Effector CD4-positive, alpha-beta T cell (primary cell): ENCODE measurements at places on chromosomes 4 and X.

DNA sequence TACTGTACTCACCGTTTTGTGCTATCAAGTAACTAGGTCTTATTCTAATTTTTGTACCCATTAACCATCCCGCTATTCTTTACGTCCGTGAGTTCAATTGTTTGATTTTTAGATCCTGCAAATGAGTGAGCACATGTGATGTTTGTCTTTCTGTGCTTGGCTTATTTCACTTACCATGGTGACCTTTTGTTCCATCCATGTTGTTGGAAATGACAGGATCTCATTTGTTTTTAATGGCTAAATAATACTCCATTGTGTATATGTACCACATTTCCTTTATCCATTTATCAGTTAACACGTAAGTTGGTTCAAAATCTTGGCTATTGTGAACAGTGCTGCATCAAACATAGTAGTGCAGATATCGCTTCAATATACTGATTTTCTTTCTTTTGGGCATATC lies 48.3 kb downstream of the USP9X start:
- no peak for DNase-seq

DNA sequence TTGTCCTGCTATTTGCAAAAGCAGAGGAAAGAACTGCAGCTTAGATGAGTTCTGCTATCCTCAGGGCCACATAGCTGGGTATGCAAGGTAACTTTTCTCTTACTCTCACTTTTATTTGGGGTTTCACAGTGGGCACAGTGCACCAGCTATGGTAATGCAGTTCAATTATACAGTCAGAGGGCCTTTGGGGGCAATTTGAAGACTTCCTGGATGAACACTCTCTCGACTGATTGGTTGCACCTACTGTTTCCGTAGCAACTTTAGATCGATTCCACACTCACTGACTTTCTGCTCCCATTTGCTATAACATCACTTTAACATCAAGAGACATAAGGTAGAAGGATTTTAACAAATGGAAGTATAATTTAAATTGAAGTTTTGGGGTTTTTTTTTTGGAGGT lies 128.6 kb downstream of the SLC39A8 start:
- no peak for DNase-seq

GRCh38 chr4:139908636-139909437 lies 243.2 kb downstream of the MGST2 start:
- DNase-seq: no peak

DNA sequence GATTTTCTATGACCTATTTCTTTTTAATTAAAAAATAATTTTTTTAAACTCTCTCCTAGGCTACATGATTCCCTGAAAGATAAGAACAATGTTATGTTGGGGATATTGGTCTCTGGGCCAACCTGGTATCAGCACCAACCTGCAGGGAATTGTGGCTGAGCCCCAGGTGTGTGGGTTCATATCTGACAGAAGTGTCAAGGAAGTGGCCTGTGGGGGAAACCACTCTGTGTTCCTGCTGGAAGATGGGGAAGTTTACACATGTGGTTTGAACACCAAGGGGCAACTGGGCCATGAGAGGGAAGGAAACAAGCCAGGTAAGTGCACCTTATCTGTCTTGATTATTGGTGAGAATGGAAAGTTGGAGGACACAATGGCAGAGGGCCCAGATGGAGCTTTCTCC lies 13.5 kb downstream of the HERC3 start:
- peak; percentile 9 for DNase-seq

GRCh38 chr4:147299205-147299604 lies 181.7 kb upstream of the EDNRA start:
- no peak for DNase-seq

DNA sequence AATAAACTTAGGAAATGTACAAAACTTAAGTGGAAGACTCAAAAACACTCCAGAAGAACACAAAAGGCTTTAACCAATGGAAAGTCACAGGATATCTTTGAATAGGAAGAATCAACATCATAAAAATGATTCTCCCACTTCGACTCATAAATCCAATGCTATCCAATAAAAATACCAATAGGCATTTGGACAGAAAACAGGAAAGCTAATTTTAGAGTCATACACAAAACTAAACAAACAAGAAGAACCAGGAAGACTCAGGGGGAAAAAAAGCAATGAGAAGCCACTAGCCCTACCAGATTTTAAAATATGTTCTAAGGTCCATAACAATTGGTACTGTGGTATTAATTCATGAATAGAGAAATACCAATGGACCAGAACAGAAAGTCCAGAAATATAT lies 28.2 kb downstream of the SLC9A7 start:
- no peak for DNase-seq

GRCh38 chr4:146436423-146437162 lies 85.1 kb downstream of the SLC10A7 start:
- DNase-seq: no peak

DNA sequence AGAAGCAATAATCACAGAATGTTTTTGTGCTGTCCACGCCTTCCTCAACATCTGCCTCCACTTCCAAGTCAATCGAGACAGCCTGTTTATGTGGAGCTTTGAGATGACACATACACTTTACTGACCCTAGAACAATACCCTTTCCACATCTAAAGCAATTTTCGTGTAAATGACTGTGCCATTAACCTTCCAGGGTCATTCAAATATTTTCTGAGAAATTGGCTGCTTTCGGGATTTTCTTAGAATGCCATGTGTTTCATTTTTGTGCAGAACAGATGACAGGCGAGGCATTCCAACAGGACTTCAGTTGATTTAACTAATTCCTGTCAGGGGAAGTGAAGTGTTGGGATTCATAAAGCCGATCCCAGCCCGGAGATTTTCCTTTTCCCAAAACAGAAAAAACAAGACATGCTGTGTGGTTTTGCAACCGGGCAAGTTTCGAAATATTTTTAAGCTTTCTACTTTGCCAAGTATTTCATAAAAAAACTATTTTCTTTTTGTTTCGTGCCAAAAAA lies 73.9 kb downstream of the SORBS2 start:
- DNase-seq: no peak

GRCh38 chrX:17741123-17741511 lies 3.8 kb downstream of the SCML1 start:
- DNase-seq: no peak

DNA sequence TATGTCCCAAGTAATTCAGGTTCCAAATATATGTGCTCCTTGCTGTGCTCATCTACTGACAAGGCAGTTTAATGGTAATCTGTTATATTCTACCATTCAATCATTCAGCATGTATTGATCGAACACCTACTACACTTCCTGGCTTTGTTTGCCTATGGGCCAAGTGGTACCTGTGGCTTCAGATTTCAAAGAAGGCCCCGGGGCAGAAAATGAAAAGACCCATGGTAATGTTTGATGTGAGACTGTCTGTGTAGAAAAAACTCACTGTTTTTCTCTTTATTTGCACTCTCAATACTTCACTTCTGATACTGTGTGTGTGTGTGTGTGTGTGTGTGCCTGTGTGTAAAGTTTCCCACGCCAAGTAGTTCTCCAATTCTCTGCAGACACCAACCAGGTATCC lies 61.0 kb upstream of the FRAS1 start:
- no peak for DNase-seq

DNA sequence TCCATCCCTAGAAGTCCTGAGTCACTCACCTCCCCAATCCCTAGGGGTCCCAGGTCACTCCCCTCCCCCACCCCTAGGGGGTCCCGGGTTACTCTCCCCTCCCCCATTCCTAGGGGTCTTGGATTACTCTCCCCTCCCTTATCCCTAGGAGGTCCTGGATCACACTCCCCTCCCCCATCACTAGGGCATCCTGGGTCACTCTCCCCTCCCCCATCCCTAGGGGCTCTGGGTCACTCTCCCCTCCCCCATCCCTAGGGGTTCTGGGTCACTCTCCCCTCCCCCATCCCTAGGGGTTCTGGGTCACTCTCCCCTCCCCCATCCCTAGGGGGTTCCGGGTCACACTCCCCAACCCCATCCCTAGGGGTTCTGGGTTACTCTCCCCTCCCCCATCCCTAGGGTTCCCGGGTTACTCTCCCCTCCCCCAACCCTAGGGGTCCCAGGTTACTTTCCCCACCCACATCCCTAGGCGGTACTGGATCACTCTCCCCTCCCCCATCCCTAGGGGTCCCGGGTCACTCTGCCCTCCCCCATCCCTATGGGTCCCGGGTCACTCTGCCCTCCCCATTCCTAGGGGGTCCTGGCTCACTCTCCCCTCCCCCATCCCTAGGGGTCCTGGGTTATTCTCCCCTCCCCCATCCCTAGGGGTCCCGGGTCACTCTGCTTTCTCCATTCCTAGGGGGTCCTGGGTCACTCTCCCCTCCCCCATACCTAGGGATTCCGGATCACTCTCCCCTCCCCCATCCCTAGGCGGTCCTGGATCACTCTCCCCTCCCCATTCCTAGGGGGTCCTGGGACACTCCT lies 2.1 kb downstream of the ASMTL start:
- DNase-seq: no peak

DNA sequence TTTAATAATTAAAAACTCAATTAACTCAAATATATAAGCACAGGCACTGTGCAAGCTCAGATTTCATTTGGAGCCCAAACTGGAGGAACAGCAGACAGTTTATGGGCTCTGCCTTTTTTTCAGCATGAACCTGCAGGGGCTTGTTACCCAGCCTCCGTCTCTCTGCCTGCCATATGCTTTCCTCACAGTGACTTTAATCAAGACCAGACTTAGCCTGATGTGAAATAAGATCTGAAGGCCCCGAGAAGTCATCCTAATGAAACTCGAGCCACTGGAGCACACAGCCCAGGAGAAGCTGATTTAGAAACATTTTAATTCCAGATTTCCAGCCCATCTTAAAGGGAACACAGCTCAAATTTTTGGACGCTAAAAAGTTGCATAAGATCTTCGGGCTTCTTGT lies 55.6 kb downstream of the SPATA18 start:
- no peak for DNase-seq

DNA sequence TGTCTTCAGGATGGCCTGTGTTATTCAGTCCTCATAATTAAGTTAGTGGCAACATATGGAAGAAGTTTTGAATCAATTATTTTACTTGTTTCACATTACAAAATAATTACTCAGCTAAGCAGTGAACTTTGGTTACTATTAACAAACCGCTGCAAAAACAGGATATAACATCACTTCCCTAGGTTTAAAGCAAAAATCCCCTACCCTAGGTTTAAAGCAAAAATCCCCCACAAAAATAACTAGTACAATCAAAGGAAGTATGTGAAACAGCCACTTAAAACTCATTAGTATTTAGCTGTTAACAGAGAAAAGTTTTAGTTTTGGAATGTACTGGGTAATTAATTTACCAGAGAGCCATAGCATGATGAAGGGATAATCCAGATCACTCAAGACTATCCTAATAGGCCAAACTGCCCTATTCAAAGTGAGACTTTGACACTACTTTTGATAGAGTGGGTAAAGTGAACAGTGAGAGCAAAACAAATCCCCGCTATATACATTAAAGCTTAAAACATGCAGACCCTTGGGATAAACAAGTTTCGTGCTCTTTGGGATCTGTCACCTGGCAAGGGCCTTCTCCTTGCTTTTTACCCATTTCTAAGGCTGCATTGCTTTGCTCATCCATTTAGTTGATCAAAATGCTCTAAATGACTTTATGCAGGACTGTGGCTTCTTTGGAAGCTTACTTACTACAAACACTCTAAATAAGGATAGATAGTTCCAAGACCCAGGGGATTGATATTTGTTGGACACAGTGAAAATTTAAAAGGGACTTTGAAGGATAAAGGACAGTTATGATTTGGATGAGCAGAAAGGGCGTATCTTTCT lies 36.4 kb upstream of the GPR174 start:
- no peak for DNase-seq

DNA sequence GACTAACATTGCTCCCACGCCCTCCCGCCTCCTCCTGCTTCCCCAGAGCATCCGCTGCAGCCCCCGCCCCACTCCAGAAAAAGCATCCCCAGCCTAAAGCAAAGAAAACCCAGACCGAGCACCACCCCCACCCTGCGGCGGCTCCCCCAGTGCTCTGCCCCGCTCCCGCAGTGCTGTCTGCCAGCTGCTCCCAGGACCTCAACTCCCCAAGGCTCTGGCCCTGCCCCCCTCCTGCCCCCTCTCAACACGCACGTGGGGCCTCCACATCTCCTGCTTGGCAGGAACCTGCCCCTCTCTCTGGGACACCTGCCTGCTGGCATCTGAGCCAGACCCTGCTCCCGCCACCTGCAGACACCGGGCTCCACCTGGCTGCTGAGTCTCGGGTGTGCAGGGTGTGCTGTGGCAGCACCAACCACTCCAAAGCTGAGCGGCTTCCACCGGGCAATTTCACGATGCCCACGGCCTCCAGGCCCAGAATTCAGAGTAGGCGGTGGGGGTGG lies 79.4 kb downstream of the FAM53A start:
- DNase-seq: peak; percentile 49

DNA sequence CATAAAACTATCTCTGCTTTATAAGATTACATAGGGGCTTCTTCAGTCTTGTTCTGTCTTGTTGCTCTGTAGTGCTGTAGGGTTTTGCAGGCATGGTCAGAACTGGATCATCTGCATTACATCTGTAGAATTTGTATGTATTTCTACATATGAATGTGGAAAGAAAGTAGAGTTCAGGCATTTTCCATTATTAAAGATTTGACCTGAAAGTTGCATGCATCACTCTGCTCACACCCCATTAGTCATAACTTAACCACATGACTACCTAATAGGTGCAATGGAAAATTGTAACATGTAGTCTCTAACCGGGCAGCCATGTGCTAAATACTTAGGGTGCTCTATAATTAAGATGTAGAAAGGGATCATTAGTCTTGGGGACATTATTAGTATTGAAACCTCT lies 45.7 kb upstream of the AGA start:
- DNase-seq: no peak

GRCh38 chr4:7823416-7823824 lies 116.2 kb downstream of the AFAP1 start:
- no peak for DNase-seq

- no peak for DNase-seq
These were observed 57.7 kb upstream of the TXK start for GRCh38 chr4:48191758-48192157.

- no peak for DNase-seq
These were observed 1.1 kb downstream of the NAA10 start for GRCh38 chrX:153933748-153934147.

GRCh38 chrX:107485013-107485412 lies 35.6 kb downstream of the FRMPD3 start:
- no peak for DNase-seq

DNA sequence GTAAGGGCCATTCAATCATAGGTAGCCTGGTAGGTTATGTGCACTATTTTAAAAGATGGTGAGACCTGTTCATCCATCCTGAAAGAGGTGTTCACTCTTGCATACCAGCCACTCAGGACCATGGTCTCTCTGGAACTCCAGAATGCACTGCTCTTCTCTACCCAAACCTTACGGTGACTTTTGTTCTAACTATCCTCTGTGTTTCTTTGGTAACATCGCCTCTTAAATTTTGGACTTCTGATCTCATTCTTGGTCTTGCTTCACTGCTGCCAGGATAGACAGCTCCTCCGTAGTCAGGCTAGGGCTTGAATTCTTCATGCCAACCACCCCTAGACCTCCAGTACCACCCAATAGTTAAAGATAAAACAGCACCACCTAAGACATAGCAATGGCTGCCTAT lies 346.3 kb upstream of the GALNT7 start:
- no peak for DNase-seq

DNA sequence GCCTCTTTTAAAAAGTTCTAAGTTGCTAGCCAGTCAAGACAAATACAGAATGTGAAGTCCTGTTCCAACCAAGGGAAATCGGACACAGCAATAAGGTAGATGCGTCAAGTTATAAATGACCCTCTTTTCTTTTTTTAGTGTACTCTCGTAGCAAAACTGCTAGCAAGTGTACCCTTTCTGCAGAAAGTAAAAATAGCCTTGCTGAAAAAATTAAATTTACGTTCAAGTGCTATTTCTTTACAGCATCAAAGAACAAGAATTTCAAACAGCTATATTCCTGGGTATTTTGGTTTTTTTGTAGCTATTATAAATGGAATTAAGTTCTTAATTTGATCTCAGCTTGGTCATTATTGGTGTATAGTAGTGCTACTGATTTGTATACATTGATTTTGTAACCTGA lies 119.2 kb downstream of the NAA11 start:
- DNase-seq: no peak
